ENCODE measurements at places on chromosomes 11 and 22.
A peak's percentile ranks its signal among the peaks of the same experiment; 100 is the strongest.

DNA sequence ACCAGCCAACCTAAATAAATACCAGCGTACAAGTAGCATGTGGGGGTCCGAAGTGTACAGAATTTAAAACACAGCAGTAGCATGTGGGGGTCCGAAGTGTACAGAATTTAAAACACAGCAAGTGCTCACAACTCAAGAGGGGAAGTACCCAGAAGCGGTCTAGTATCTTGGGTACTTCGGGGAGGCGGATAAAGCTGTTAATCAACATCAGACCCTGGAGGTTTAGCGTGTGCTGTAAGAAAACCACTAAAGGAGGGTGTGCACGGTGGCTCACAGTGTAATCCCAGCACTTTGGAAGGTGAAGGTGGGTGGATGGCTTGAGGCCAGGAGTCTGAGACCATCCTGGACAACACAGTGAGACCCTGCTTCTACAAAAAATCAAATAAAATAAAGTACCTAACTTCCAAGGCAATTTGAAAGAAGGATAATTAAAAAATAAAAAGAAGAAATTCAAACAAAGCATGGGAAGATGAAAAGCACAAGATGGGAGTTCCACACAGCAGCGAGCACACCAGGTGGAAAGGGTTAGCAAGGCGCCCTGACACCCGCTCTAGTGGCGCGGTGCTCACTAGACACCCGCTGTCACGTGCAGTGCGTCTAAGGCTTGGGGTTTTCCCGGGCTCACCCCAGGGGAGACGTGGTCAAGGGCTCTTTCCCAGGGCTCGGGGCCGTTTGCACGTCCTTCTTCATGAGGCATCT, 35.0 kb upstream of the MOB2 start:
- no peak for DNase-seq

DNA sequence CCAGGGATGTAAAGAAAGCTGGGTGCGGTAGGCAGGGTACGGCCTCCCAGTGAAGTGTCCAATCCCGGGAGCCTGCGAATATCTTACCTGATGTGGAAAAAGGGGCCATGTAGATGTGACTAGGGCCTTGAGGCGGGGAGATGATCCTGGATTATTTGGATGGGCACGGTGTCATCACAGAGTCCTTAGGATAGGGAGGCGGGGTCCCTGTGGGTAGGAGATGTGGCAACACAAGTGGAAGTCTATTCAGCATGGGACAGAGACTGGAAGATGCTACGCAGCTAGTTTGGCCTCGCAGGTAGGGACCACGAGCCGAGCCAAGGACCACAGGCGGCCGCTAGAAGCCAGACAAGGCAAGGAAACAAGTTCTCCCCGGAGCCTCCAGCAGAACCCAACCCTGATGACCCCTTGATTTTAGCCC, 46.4 kb upstream of the SHANK2 start:
- no peak for DNase-seq

- no peak for DNase-seq
Measured at GRCh38 chr11:74100735-74101134, 70.1 kb downstream of the C2CD3 start.

DNA sequence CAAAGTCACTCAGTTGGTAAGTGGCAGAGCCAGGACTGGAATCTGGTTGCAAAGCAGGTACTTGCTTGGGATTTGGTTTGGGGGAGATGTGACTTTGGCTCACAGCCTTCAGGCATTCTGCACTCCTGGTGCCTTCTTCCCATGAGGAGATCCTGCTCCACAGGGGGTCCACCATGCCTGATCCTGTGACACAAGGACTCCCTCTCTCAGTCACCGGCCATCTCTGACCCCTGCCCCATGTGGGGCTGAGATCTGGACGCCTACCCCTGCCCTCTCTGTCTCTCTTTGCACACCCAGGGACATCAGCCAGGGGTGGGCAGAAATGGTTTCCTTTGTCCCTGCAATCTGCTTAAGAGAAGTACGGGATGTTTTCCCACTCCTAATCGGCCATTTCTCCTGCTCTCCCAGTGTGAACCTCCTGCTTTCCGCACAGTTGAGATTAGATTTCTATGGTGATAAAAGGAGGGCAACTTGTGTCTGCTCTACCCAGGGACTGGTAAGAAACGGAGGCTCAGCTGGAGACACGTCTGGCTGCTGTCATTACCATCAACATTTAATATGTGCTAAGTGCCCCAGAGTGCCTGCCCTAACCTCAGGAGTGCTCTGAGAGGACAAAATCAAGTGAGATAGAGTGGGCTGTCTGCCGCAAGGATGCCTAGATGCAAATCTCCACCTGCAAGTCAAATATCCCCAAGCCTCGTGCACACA, 11.1 kb upstream of the FXYD6 start:
- DNase-seq: peak; percentile 18

DNA sequence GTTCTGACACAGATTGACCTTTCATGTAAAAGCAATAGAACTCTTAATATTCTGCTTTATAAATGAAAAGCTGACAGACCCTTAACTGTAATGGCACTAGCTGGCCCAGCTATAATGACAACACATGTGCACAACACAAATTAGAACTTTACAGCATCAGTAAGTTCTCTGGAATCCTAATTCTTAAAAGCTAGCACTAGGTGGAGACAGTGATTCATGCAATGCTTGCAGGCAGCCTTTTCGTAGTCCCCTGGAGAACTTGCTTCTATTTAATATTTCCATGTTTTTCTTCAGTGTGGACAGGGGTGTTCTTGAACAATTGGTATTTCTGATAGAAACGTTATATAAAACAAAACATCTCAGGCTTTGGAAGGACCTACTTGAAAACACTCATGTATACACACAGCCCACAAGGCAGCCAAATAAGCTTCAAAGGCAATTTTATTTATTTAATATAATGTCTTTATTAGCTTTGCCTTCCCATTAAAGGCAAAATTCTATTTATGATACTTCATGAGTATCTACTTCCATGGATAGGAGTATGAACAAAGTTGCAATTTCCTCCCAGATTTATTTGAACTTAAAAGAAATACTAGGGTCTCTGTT, 374.3 kb upstream of the MPPED2 start:
- DNase-seq: no peak

- no peak for DNase-seq
Measured at GRCh38 chr22:22871536-22872278, 15.9 kb upstream of the IGLL5 start.

- no peak for DNase-seq
Measured at GRCh38 chr22:43171607-43172006, 15.3 kb downstream of the TTLL12 start.

Measured in natural killer cell treated with Interleukin-12 subunit alpha and Interleukin-12 subunit beta and Interleukin-15 and Interleukin-18, amount 100 ng/mL, for 72 hours (primary cell).